ENCODE measurements at places on chromosomes 4 and X.

DNA sequence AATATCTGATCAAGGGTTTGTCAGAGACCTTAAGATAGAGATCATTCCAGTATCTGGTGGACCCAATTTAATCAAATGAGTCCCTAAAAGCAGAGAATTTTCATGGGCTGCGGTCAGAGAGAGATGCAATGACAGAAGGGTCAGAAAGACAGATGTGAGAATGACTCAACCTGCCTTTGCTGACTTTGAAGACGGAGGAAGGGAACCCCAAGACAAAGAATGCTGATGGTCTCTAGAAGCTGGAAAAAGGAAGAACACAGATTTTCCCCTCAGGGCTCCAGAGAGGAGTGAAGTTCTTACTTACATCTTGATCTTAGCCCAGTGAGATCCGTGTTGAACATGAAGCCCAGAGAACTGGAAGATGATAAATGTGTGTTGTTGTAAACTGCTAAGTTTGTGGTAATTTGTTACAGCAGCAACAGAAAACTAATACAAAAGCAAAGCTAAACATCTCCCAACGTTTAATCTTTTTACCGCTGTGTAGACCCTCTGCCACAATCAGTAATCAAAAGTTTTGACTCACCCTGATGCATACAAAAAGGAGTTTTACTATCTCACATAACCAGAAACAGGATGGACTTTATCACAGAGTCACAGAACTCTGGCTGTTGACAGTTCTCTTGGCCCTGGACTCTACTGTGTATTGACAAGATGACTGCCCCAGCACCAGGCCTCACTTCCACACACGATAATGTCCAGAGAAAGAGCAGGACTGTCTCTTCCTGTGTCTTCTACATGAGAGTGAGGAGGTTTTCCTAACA, 70.2 kb upstream of the MAGEB2 start:
- DNase-seq: no peak
- no peak overlapping the region for H3K4me3 ChIP-seq

DNA sequence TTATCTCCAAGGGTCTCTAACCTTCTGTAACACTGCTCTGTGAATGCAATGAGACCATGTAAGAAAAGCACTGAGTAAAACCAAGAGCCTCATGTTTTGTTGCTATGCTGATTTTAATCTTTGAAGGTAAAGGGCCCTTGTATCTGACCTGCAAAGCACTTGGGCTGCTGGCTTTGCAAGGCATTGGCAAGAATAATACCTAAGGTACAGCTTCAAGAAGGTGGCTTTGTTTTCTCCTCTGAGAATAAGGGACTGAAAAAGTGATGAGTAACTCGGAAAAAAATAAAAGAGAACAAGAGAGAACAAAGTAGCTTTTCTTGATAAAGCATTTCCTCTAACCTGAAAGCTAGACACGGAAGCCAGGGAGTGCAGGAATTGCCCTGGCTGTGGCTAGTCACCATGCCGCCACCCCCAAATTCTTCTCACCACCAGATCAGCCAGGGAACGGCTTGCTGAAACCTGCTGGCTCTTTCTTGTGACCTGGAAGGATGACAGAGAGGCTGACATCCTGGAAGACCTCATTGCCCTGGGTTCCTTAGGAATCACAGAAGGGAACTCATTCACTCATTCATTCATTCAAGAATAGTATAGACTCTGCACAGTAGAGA, 41.8 kb upstream of the HS3ST1 start:
- H3K4me1 ChIP-seq: no peaks in the 10 kb centered on the region
- DNase-seq: no peak
- no peak overlapping the region for H3K4me3 ChIP-seq

GRCh38 chr4:16139066-16139945, 55.5 kb upstream of the PROM1 start:
- no peak overlapping the region for H3K27ac ChIP-seq
- DNase-seq: no peak
- H3K36me3 ChIP-seq: no peaks in the 10 kb centered on the region
- no peaks in the 10 kb centered on the region for H3K27me3 ChIP-seq
- H3K4me1 ChIP-seq: no peaks in the 10 kb centered on the region

DNA sequence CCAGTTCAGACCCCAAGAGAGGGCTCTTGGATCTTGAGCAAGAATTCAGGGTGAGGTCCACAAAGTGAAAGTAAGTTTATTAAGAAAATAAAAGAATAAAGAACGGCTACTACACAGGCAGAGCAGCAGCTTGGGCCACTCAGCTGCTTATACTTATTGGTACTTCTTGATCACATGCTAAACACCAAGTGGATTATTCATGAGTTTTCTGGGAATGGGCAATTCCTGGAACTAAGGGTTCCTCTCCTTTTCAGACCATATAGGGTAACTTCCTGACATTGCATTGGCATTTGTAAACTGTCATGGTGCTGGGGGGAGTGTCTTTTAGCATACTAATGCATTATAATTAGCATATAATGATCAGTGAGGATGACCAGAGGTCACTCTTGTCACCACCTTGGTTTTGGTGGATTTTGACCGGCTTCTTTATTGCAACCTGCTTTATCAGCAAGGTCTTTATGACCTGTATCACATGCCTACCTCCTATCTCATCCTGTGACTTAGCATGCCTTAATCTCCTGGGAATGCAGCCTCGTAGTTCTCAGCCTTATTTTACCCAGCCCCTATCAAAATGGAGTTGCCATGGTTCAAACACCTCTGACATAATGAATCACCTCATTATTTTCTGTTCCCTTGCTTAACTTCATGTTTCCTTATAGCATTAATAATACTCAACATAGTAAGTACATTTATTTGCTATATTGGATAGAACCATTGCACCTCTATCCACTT, 476.3 kb downstream of the DTHD1 start:
- no peak overlapping the region for H3K27ac ChIP-seq
- H3K36me3 ChIP-seq: no peaks in the 10 kb centered on the region
- DNase-seq: no peak
- no peaks in the 10 kb centered on the region for H3K27me3 ChIP-seq
- no peaks in the 10 kb centered on the region for H3K4me1 ChIP-seq
- no peak overlapping the region for H3K4me3 ChIP-seq

DNA sequence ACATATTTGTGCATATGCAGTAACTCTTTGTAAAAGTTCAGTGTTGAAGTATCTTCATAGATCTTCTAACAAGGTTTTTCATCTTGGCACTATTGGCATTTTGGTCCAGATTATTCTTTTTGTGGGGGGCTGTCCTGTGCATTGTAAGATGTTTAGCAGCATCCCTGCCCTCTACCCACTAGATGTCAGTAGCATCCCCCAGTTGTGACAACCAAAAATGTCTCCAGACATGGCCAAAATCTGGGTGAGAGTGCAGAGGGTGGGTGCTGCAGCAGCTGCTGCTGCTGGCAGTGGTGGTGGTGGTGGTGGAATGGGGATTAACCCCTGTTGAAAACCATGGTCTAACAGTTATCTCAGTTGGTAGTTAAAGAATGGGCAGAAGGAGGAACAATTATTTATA, 370.0 kb downstream of the GPAT3 start:
- DNase-seq: no peak
- H3K36me3 ChIP-seq: no peaks in the 10 kb centered on the region
- no peak overlapping the region for H3K4me3 ChIP-seq
- no peaks in the 10 kb centered on the region for H3K4me1 ChIP-seq
- no peaks in the 10 kb centered on the region for H3K27me3 ChIP-seq
- no peak overlapping the region for H3K27ac ChIP-seq

DNA sequence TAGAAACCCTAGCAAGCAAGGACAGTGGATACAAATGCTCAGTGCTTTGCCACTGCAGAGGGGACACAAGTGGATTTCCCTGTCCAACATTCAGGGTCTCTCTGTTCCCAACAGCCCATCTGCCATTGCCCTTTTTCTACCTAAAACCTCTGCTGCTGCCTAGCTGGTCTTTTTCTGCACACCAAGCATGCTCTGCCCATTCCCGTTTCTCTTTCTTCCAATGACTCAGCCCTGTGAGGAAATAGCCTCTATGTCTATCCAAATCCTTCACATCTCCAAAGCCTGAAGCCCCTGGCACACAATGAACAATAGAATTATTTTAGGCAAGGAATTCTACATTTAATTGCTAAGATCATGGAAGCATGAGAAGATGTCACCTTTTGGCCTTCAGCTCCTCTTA, 5.7 kb upstream of the AMELX start:
- no peaks in the 10 kb centered on the region for H3K4me1 ChIP-seq
- H3K27me3 ChIP-seq: no peaks in the 10 kb centered on the region
- H3K36me3 ChIP-seq: no peaks in the 10 kb centered on the region
- DNase-seq: no peak
- H3K4me3 ChIP-seq: no peak overlapping the region

DNA sequence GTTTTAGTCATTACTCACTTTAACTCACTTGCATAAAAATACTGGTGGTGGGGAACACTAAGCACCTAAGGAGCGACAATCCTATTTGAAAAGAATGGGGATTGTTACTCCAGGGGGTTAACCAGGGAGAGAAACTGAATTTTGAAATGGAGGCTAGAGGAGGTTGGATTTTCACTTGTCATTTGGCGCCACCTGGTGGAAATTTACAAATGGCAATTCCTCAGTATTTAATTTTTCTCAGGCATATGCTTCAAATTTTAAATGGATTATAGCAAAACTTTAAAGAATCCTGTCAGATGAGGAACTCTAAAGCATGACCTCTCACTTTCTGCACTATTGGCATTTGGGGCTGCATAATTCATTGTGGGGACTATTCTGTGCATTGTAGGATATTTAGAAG, 2.7 kb upstream of the GEMIN8 start:
- no peak overlapping the region for H3K4me3 ChIP-seq
- no peaks in the 10 kb centered on the region for H3K36me3 ChIP-seq
- no peaks in the 10 kb centered on the region for H3K27me3 ChIP-seq
- H3K27ac ChIP-seq: no peak overlapping the region

DNA sequence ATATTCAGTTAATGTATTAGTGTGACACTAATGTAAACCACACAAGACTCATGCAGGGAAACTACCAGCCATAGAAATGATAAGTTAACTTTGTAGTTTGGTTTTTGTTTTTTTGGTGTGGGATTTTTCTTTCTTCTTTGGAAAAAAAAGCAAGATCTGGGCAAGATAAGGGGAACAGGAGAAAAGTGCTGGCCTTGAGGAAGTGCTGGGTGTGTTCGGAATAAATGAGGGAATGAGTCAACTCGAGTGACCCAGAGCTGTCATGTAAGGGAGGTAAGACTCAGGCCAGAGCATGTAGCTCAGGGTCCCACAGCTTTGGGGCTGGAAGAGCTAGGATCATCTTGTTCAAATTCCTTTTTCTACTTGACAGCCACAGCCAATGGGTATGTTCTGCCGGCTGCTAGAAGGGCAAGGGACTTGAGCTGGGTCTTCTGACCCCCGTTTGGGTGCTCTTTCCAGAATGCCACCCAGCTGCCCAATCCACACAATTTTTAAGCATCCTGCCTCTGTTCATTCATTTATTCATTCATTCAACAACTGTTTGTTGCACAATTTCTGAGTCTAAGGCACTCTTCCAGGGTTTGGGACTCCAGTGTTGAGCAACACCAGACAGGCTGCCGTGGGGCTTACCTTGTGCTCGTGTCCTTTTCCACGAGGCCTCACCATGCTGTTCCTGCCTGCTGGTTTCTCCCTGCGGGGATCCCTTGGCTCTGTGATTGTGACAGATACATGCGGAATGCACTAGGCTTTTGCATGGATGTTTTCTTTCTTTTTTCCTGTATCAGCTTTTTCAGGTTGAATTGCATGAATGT, 54.5 kb downstream of the CLDN34 start:
- no peaks in the 10 kb centered on the region for H3K4me1 ChIP-seq
- H3K36me3 ChIP-seq: no peaks in the 10 kb centered on the region
- H3K27ac ChIP-seq: no peak overlapping the region
- DNase-seq: no peak
- H3K4me3 ChIP-seq: no peak overlapping the region

DNA sequence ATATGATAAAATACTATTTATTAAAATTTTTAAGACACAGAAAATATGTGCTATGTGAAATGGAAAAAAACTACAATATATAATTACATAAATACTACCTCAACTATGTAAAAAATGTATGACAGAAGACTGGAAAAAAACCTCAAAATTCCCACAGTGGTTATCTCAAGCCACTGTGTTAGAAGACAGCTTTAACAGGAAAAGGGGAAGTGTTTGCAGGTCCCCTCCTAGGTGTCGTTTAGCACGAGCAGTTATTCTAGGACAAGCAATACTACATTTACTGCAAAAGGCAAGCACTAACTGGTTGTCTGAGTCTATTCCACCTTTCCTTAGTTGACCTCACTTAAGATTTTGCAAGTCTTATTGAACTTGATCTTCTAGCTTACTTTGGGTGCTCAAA, 44.9 kb upstream of the PHF8 start:
- H3K4me3 ChIP-seq: no peak overlapping the region
- no peak for DNase-seq
- peaks cover 5% of the 10 kb centered on the region for H3K36me3 ChIP-seq
- no peak overlapping the region for H3K27ac ChIP-seq
- no peaks in the 10 kb centered on the region for H3K4me1 ChIP-seq

Data from right lobe of liver (tissue), 6 donors.